Cardiac septum (tissue), 1 donor: ENCODE measurements at places on chromosomes 16 and 17. TPM values are rescaled to one million over a fixed set of nuclear protein-coding genes. Genes with fewer than 3 reads are reported as not detected.

The C17orf67 gene
- 0.83 TPM for total RNA-seq

The PRCD gene
- 2.7 TPM for total RNA-seq

The GRAPL gene
- total RNA-seq, result 1.7 TPM

The HOXB3 gene
- 4.2 TPM for total RNA-seq

The CDH11 gene
- 26.1 TPM for total RNA-seq

The SLC52A1 gene
- not detected for total RNA-seq

The WNT9B gene
- 0.62 TPM for total RNA-seq

The TMEM92 gene
- not detected for total RNA-seq
